ENCODE measurements at places on chromosomes 11 and 22.

GRCh38 chr11:96303064-96303463 lies 39.9 kb downstream of the MAML2 start:
- DNase-seq: no peak

DNA sequence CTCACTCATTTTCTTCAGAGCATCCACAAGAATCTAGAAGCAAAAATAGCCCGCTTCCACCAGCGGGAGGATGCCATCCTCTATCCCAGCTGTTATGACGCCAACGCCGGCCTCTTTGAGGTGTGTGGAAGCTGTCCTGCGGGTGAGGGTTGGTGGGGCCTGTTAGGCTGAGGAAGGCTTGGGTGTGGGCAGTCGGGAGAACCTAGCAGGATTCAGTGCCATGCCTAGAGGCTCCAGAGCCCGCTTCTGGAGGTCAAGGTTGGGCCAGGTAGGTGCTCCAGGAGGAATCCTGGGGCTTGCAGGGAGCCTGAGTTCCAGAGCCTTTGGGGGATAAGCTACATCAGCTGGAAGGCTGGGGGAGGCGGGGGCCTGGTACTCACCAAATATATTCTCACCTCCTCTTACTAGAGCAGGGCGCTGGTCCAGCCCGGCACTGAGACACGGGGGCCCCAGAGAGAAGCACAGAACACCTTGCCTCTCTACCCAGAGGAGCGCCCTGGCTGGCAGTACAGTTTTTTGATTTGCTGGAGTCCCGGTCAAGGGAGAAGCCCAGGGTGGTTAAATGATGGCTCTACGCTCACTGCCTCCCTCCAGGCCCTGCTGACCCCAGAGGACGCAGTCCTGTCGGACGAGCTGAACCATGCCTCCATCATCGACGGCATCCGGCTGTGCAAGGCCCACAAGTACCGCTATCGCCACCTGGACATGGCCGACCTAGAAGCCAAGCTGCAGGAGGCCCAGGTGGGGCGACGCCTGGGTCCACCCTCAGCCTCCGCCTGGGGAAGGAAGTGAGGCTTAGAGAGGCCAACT lies 5.3 kb downstream of the GCAT start:
- no peak for DNase-seq

DNA sequence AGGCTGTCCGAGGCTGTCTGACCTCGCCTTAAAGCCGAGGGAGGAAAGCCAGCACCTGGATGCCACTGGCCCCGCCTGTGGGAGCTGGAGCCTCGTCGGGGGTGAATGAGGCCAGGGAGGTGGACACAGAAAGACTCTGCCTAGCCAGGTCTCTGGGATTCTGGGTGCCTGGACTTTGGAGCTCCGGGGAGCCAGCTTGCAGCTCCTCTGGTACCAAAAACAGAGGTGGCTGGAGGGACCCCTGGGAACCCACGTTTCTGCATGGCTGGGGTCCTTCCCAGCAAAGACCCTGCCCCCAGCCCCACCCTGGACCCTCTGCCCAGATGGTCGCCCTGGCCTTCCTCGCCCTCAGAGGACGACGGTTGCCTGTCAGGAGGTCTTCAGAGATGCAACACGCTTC lies 239.7 kb downstream of the BRD1 start:
- DNase-seq: no peak

DNA sequence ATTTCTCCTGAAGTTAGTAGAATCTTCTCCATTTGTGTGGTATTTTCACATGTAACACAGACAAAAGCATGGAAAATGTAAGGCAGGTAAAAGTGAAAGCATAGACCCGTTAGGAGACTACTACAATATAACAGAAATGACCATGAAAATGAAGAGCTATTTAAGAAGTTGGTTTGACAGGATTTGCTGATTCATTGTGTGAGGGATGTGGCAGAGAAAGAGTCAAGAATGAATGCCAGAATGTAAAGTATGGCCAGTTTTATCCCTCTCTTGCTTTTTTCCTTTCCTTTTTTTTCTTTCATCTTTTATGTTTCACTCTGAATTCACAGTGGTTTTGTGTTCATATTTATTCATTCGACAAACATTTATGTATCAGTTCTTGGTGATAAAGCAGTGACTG lies 115.9 kb downstream of the ARFGAP2 start:
- DNase-seq: no peak

DNA sequence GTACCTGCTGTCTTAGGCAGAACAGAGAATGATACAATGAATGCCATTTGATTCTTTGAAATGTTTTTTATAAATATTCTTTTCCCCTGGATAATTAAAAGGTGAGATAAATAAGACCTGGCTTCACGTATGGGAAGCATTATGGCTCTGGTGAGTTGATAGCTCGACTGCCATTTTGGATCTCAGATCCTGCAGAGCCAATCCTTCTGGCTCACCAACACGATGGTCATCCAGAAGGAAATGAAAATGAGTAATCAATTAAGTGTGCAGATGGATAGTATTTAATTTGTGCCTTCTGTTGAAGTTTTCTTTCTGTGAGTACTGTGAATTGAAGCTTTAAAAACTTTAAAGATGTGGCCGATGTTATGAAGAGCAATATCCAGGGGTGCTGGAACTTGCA lies 2.7 kb downstream of the TNRC6B start:
- no peak for DNase-seq

GRCh38 chr11:102279641-102280170 lies 37.6 kb upstream of the BIRC3 start:
- DNase-seq: peak; percentile 57

DNA sequence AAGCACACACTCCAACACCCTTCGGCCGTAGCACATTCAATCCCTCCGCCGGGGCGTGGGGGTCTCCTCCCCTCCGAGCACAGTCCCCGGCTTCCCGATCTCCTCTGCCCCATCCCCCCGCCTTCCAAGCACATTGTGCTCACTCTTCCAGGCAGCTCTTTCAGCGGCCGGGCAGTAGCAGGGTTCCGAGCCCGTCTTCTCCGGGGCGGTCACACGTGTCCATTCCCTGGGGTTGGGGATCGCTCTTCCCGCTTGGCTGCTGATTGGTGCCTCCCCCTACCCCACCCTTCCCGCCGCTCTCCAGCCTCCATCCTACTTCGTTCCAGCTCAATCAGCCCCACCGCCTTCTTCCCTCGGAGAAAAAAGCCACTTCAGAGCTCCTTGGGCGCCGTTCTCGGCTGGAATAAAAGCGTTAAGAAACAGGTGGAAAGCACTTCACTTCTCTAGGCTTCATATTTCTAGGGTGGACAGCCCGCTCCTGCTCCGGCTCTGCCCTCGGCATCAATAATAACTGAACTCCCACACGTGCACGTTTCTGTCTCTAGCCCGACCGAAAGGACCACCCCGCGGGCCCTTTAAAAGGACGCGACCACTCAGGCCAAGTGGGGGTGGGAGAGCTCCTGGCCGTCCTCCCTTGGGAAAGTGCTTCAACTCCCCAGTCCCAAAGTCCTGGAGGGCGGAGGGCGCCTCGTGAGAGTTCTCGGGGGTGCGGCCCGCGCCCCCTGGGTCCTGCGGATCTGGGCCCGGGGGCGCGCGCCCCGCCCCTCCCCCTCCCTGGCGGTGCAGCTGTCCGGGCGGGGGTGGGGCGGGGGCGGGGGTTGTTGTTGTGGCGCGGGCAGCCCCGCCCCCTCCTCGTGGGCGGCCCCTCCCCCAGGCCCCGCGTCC lies 464 bp upstream of the CECR2 start:
- DNase-seq: no peak

DNA sequence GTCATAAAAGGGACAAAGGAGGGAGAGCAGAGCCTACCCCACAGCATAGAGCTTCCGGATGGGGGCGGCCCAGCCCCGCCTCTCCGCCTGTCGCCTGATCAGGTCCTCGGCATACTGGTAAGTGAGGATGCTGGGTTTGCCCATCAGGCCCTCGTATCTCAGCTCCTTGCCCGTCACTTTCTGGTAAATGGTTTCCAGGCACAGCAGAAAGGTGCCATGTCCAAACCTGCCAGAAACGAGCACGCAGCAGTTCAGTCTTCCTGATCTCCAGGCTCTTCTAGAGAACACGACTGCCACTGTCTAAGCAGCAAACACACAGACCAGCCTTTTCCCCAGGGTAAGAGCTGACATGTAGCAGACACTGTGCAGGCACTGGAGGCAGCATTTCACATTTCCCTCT lies 17.4 kb upstream of the TMEM121B start:
- DNase-seq: no peak

- no peak for DNase-seq
These were observed 14.4 kb downstream of the RNH1 start for GRCh38 chr11:492427-493226.

- peak; percentile 41 for DNase-seq
These were observed 977.0 kb downstream of the NTM start for GRCh38 chr11:132347156-132348090.

DNA sequence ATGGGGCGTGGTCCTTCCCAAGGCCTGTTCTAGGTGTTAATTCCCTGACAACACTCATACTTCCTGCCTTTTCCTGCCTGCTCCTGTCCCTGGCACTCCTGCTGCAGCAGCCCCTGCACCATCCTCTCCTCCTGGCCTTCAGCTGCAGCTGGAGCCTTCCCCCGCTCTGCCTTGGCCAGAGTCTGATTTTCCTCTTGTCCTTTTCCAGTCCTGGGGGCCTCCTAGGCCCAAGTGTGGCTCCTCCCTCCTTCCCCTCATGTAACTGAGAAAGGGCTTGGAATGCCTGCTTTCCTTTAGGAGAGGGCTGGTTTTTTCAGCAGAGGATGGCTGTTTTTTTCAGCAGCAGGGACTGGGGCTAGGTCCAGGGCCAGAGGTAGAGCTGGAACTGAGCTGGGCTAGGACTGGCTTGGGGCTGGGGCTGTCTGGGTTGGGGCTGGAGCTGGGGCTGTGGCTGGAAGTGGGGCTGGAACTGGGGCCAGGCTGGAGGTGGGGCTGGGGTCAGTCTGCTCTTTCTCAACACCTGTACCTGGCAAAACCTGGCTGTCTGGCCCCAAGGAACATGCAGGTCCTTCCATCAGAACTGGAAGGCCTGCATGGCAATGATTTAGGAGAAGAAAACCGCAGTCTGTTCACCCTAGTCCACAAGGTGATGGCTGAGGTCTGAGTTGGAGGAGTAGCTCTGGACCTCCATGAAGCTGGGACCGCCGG lies 23.6 kb downstream of the ZC3H7B start:
- no peak for DNase-seq

GRCh38 chr22:32040324-32040904 lies 2.6 kb upstream of the SLC5A1 start:
- DNase-seq: no peak

DNA sequence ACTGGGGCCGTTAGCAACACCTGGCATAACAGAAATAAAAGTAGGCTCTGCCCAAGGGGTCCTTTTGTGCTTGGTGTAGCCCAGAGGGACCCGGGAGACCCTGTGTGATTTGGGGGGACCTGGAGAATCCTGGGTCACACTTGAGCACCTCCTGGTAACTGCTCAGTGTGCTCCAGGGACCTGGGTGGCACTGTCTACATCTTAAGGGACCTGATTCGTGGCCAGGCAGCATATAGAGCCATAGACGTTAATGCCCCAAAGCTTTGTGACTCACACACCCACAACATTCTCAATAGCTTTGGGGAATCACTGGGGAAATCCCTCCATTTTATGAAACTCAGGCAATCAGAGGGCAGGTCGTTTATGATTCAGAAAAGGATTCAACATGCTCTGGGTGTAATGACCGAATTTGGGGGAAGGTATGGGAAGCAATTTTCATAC lies 3.6 kb upstream of the IGF2 start:
- DNase-seq: no peak

GRCh38 chr11:36692704-36693103 lies 94.7 kb upstream of the RAG2 start:
- no peak for DNase-seq

DNA sequence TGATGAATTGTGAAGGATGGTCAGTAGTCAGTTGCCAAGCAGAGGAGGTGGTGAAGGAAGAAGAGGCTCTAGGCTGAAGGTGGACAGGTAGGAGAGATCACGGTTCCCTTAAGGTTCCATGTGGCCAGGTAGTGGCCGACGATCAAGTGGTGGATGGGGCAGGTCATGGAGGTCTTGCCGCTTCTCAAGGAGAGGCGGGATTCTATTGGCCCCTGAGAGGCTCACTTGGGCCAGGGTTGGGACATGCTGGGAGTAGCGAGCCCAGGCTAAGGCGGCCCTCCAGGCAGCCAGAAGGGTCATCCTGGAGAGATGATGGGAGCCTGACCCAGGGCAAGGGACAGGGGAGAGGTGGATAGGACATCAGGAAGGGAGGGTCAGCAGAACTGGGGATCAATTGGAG lies 20.9 kb upstream of the TMPRSS4 start:
- no peak for DNase-seq

- no peak for DNase-seq
These were observed 50.6 kb upstream of the FTH1 start for GRCh38 chr11:62017878-62018655.

DNA sequence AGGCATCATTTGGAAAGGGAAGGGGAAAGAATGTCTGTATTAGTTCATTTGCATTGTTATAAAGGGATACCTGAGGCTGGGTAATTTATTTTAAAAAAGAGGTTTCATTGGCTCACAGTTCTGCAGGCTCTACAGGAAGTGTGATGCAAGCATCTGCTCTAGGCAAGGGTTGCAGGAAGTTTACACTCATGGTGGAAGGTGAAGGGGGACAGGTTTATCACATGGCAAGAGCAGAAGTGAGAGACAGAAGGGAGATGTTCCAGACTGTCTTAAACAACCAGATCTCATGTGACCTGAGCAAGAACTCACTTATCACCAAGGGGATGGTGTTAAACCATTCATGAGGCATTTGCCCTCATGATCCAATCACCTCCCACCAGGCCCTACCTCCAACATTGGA lies 90.6 kb downstream of the CCDC83 start:
- no peak for DNase-seq

DNA sequence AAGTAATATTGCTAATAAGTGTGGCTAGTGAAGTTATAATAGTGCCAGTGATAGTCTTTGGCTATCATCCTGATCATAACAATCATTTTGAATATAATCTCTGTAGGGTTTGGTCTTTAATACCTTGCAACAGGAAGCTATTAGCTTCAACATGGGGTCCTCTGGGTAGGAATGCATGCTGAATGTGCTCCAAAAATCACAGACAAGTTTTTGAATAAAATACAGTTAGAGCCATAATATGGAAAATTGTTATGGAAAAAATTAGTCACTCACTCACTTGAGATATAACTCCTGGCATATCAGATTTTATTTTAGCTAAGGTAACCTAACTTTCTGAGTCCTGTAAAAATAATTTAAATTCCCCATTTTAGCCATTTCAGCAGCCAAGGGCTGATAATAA lies 95.4 kb upstream of the MTMR2 start:
- DNase-seq: no peak

DNA sequence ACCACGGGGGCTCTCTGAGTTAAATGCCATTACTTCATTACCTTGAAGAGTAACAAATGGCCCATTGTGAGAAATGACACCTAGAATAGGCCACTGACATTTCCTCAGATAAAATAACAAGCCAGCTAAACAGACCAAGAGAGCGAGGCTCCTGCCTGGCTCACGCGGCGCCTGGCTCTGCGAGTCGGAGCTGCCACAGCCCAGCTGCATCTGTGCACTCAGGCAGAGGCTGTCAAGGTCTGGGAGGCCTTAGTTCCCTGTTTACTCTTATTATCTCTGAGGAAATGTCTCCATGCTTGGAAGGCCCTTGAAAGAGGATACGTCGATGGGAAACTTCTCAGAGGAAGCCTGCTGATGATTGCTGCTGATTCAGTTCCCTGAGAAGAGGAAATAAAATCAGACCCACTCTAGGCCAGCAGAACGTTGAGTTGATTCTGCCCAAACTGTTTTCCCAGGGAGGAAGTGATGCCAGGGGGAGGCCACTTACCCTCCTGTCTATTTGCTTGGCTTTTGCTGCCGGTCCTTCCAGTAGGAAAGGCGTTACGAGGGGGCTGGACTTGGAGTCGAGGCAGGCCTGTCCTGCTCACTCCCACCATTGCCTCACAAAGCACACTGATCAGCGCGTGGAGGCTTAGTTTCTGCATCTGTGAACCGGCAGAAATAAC lies 208.8 kb downstream of the TBC1D22A start:
- DNase-seq: no peak

GRCh38 chr11:108984523-108984922 lies 319.7 kb downstream of the DDX10 start:
- DNase-seq: no peak
